ENCODE measurements at places on chromosomes 6 and 20.

GRCh38 chr6:24856901-24857670 is 58.4 kb upstream of the ARMH2 start:
- DNase-seq: no peak

- no peak for DNase-seq
Measured at GRCh38 chr20:61558726-61559125, 306.7 kb downstream of the CDH4 start.

- DNase-seq: no peak
Measured at GRCh38 chr6:117986396-117986795, 79.3 kb downstream of the SLC35F1 start.

- DNase-seq: no peak
Measured at GRCh38 chr6:32589596-32590449, at the start of gene HLA-DRB1. Gene HLA-DRB1 (minus strand): TSS chr6:32589848. CDS start chr6:32589742, 106 bp downstream.

DNA sequence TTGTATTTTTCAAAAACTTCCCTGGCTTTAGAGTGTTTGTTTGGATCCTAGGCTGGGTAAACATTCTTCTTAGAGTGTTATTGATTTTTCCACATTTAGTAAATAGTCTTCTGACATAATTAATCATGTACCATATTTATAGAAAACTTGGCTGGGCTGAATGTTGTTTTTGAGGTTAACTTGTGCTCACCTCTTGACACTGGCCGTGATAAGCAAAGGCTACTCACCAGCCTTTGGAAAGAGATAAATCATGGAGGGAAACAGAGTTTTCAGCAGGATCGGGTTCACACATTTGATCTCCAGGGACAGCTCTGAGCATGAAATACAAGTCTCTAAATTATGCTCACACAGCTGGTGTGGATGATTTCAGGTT is 6.2 kb upstream of the CD93 start:
- DNase-seq: peak; percentile 5

GRCh38 chr20:36745234-36745926 is 510 bp downstream of the NDRG3 start:
- peak; percentile 43 for DNase-seq

DNA sequence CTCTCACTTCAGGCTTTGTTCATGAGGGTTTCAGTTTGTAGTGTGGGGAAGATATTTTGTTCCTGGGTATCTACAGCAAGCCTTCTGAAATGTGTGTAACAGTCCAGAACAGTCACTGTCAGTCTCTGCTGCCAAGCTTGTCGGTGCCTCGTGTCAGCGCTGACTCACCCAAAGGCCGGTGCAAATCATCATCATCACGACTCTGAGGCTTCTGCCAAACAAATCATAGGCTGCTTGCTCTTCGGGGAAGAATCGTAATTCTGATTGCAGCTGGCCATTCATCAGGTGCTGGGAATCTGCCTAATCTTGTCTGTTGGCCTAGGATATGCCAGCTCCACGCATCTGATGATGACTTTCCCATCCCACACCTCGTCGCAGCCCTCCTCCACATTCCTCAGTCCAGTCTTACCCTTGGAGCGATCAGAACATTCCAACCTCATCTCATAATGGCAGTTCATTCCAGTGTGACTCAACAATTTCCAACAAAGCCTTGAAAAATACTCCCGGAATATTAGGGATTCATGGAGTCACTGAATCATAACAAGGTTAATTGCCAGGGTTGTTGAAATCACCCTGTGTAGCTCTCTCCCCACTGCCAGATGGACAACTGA is 40.9 kb downstream of the ALDH8A1 start:
- no peak for DNase-seq

DNA sequence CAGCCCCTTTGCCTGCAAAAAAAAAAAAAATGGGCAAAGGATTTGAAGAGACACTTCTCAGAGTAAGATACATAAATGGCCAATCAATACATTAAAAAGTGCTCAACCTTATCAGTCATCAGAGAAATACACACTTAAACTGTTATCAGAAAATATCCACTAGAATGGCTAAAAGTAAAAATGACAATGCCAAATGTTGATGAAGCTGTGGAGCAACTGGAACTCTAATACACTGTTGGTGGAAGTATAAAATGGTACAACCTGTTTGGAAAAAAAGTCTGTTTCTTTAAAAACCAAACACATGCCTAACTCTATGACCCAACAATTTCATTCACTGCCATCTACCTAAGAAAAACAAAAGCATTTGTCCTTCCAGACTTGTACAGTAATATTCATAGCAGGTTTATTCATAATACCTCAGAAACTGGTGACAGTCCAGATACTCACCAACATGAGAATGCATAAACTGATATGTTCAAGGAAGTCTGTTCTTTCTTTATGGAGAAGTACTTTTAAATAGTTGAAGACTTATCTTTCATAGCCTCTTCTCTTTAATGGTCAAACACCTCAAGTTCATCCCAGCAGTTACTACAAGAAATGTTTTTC is 378.4 kb upstream of the RUNX2 start:
- no peak for DNase-seq

DNA sequence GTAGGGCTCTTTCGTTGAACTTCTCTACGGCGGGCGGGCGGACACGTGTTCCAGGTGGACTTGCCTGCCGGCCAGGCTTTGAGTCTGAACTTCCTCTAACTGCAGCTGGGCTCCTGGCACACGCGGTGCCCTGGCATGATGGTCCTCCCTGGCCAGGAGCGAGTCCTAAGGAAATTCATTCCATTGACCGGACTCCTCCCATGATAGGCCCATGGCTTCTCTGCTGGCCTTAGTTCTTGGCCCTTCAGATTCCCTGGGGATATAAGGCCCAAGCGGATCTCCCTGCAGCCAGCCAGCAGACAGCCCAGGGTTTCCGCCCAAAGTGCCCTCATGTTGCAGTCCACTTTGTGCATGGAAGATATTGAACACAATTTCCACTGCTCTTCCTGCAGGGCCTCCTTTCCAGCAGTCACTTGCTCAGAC is 39.4 kb downstream of the TBC1D7 start:
- no peak for DNase-seq

GRCh38 chr6:152089992-152090391 is 282.5 kb downstream of the ESR1 start:
- no peak for DNase-seq

- DNase-seq: no peak
Measured at GRCh38 chr6:79072640-79073181, 5.3 kb downstream of the PHIP start.

- DNase-seq: no peak
Measured at GRCh38 chr6:98833057-98833306, 1.4 kb upstream of the POU3F2 start.

- no peak for DNase-seq
Measured at GRCh38 chr6:43762966-43763695, 6.9 kb upstream of the VEGFA start.

DNA sequence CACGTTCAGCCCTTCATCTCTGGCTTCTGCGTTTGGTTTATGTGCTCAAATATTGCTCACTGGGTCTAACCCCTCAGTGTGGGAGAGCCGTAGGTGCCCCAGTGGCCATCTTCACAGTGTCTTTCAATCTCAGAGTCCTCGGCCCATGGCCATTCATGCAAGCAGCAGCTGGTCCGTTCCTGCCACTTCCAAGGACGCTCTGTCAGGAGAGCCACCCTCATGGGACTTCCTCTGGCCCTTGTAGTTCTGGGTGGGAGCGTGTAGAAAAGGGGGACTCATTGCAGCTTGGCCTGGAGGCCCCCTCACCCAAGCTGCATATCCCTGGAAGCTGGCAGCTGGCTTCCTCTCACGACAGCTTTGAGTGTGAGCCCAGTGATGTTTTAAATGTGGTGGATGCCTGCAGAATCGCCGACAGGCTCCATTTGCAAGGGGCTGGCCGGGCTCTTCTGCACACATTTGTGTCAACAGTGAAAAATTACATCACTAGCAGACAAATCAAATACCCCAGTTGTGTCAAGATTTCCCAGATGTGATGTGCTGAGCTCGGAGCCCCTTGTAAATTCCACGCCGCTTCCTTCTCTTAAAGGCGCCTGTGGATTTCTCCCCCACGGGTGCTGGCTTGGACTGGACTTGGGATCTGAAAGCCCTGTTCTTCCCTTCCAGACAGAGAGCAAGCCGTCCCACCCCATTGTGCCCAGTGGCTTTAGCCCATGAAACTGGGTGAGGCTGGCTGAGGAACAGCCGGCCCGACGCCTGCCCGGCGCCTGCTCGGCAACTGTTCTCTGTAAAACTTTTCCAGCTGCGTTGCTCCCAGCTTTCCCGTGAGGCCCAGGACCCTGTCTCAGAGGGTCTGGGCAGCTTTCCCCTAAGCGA is 360.1 kb downstream of the TAF4 start:
- no peak for DNase-seq

GRCh38 chr6:13261464-13261994 is 66.8 kb downstream of the TBC1D7 start:
- DNase-seq: no peak

- DNase-seq: no peak
Measured at GRCh38 chr6:13308332-13308731, 20.0 kb downstream of the TBC1D7 start.

- no peak for DNase-seq
Measured at GRCh38 chr6:109342506-109342905, 39.8 kb downstream of the CD164 start.

DNA sequence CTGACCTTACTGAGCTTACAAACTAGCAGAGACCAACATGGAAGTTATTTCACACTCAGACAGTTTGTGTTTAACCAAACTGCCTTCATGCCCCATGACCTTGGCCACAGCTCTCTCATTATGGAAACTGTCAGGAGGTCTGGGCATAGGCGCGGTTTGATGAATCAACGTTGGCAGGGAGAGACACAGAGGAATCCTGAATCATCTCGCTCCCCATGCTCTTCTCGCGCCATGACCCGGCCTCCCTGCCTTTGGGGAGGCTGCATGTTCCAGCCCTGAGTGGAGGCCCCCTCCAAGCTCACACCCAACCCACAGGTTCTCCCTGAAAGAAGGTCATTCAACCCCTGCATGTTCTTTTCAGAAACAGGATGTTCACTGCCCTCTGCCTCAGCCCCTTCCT is 15.9 kb upstream of the GDAP1L1 start:
- no peak for DNase-seq

DNA sequence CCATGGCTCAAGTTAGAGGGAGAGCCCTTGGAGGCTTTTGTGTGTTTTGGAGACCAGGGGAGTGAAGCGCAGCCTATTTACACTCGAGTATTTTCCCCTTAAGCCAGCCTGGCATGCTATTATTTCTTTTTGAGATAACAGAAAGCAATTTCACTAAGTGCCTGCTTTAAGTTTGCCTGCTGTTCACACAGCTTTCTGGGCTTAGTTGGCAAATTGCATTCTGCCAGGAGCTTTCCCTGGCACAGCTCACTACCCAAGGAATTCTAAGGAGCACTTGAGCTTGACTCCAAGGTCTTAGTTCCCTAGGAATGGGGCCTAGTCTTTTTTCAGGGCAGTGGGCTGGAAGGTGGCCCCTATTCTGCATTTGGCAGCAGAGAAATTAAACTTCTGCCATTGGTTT is 19.0 kb upstream of the ASXL1 start:
- DNase-seq: no peak

DNA sequence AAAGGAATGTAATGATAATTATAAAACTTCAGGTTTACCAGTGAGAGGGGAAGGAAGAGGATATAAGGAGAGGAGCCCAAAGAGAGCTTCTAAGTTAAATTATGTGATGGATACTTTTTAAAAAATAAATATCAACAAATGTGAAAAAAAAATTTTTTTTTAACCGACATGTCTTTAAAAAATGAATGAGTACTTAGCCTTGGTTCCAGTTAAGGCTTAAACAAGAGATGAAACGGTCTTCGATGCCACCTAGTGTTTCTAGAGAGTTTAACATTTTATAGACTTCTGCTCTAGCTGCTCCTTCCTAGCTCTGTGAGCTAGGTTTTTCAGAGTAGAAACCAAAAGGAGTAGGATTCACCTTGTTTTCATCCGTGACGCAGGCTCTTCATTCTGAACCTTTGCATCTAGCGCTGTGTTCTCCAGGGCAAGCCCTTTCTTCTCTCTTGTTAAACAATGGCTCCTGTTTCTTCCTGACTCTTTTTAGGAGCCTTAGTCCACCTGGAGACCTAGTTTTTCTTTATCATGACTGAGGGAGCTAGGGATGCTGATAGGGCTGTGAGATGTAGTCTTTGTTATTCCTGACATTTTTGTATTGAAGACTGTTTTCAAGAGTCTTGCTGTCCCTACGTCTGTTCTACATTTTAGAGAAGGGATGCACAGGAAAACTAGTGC is 42.4 kb upstream of the GNRH2 start:
- peak; percentile 82 for DNase-seq

GRCh38 chr20:52242237-52243230 is 51.0 kb upstream of the ZFP64 start:
- peak; percentile 51 for DNase-seq

- DNase-seq: no peak
Measured at GRCh38 chr20:10790013-10790412, 116.2 kb upstream of the JAG1 start.

GRCh38 chr6:39516471-39516870 is 194.0 kb upstream of the KCNK16 start:
- no peak for DNase-seq

DNA sequence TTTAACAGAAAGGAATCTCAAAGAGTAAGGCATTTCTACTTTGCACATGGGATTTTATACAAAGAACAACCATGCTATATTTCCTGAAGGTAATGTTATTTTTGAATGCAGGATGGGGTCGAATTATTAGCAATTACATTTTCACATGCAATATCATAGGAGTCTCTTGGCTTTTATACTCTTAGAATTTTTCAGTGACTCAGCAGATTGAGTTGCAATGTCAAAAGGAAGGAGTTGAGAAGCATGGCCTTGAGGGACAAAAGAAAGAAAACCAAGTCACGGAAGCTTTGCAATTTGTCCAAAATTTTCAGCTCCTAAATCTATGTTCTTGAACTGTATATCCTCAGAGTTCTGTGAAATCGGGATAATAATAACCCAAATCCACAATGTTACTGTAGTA is 181.1 kb downstream of the GRM1 start:
- DNase-seq: no peak

- no peak for DNase-seq
Measured at GRCh38 chr20:31943052-31943471, 8.8 kb downstream of the PDRG1 start.

DNA sequence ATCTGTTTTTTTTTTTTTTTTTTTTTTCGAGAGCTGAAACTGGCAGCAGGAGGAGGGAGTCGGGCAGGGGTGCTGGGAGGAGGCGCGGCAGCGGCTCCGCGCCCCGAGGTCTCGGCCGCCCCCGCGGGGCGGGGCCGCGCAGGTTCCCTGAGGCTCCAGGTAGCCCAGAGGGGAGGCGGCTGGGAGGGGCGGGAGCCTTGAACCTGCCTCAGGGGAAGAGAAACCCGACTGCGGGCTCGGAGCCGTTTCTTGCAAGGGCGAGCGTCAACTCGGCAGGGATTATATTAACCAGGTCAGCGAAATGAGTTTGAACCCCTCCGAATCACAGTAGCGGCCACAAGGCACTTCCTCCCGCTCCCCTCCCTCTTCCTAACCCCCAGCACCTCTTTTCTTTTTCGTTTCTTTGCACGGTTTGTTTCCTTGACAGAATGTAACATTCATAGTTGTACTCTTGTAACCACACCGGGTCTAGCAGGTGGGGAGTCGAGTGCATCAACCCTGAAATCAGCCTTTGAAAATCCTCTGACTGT is 2.0 kb downstream of the MYB start:
- DNase-seq: peak; percentile 66

GRCh38 chr20:44072384-44072783 is 114.6 kb downstream of the JPH2 start:
- DNase-seq: no peak

- DNase-seq: no peak
Measured at GRCh38 chr20:13809373-13809772, 24.5 kb downstream of the NDUFAF5 start.

GRCh38 chr20:14553774-14554534 is 216.5 kb upstream of the FLRT3 start:
- DNase-seq: no peak

Data from NCI-H2171 treated with DMSO at 0.1 percent for 48 hours (cell line).